Stimulated activated CD4-positive, alpha-beta T cell treated with anti-CD3 and anti-CD28 coated beads, Interleukin-4, amount 100 ng/mL, for 1 hour (primary cell): ENCODE measurements at places on chromosomes 5 and 9.

DNA sequence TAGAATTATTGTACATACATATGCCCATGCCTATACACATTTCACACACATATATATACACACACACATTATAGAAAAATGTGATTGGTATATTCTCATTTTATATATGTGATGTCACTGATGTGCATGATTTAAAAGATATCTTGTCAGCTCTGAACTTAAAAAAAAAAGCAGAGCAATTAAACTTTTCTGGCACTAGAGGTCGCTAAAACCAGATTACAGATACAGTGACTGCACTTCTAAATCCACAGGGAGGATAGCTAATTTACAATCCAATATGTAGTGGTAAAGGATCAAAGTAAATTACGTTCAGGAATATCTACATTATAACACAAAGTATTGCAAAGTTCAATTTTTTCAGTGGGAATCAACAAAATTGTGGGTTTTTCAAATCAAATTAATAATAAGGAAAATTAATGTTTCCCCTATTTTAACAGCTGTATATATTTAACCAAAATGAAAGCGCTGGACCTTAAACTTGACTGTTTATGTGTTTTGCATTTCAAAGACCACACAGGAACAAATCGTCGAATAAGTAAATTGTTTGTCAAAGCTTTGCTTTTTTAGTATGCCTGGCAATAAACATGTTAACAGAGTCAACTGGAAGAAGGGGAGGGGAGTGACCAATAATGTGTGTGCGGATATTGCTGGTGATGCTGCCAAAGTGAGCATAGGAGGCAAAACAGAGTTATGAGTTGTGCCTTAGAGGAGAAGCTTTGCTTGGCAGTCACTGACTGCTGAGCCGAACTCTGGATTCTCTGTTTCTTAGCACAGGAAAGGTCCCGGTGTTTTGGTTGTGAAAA lies 1201.4 kb upstream of the C9orf72 start:
- no peak for DNase-seq

GRCh38 chr5:68529581-68529980 lies 314.0 kb downstream of the PIK3R1 start:
- DNase-seq: no peak

DNA sequence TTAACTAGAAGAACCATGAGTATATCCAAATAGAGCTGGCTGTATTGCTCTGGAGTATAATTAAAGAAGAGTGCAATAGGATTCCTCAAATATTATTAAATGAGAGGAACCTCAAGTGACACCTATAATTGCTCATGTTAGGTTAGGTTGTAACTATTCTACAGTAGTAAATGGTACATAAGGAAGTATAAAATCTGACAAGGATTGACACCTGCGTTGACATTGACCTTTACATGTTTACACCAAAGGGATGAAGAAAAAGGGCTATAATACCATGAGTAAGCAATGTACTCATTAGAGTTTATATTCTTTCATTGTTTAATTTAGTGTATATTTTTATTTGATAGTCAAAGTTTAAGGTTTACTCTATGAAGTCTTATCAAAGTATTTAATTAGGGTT lies 48.9 kb downstream of the SLC12A2 start:
- DNase-seq: no peak

DNA sequence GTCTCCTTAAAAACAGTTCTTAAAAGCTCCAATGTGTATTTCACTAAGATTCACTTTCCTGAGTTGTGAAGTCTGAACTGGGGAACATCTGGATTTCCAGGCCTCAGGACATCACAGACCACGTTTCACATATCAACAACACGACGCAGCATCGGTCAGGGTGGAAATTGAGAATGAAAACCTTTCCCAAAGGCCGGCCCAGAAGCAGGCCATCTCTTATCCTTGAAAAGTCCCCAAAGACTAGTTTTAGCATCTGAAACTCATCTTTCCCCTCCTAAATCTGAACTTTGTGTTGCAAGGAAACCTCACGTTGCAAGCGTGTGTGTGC lies 96.4 kb upstream of the COL5A1 start:
- no peak for DNase-seq

GRCh38 chr5:170451747-170452365 lies 52.0 kb upstream of the KCNIP1 start:
- DNase-seq: no peak

- DNase-seq: no peak
These were observed 192.1 kb downstream of the SPATA31D1 start for GRCh38 chr9:82180711-82181110.

DNA sequence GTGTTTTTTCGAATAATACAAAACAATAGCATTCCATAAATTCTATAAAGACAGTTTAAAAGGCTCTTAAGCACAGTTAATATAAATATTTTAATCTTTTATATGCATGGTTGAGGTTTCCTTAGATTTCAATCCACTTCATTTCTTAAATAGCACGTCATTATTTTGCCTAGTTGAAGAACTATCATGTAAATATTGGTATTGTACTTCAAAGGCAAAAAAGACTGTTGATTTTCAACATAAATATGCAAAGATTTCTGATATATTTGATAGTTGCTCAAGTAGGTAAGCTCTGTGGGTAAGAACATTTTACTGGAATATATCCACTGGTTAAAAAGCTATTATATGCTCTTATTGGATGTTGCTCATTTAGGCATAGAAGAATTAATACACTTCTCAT lies 458.6 kb downstream of the NR2F1-AS1 start:
- no peak for DNase-seq

- DNase-seq: no peak
These were observed 1522.9 kb upstream of the WWC1 start for GRCh38 chr5:166768536-166768935.

- peak; percentile 31 for DNase-seq
These were observed 3.9 kb upstream of the GNAQ start for GRCh38 chr9:78035383-78035993.

DNA sequence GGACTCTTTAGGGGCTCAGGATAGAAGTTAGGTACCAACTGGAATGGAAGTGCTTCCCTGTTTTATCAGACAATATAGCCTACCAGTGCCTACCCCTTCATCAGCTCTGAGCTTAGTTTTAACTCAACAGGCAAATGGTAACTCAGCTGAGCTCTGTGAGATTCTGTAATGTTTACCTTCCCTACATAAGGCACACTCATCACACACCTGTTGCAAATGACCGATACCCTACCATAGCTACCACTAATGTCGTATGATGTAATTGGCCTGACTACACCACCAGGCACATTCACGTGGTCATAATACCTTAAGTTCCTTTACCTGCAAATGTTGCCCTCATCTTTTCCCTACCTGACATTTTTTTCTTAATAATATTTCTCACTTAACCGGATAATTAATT lies 254.8 kb downstream of the ADGRV1 start:
- no peak for DNase-seq

GRCh38 chr5:9878206-9878605 lies 248.1 kb upstream of the TAS2R1 start:
- DNase-seq: no peak

GRCh38 chr5:128477944-128478343 lies 60.1 kb downstream of the FBN2 start:
- no peak for DNase-seq

DNA sequence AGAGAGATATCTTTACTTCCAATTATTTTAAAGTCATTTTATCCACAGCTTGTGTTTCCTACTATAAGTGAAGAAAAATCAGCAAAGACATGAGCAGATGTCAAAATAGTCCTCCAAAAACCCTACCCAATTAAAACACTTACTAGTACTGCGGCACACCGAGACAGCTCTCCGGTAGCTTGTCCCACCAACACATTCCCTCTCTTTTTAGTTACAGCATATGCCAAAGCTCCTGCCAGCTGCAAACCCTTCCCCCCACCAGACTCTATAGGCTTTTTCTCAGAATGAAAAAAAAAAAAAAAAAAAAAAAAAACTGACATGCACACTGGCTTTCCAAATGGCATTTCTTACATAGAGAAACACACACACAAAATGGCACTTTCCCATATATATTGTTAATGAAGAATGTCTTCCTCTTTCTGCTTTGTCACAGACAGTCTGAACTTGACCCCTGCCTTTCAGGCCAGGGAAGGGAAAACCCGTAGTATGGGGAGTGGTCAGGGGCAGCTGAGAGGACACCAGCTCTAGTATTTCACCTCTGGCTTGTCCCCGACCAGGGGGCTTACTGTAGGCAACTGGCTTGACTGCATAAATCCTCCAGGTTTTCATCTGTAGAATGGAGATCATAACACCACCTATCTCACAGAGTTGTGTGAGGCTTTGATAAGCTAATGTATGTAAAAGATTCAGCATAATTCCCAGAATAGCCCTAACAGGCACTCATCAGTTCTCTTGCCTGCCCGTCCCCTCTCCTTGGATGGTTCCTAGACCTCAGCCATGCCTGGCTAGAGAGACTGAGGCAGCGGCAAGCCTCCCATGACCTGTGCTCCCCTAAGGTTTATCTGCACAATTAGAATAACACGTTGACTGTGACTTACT lies 233.6 kb downstream of the CRB2 start:
- no peak for DNase-seq

GRCh38 chr5:177440211-177440989 lies 6.2 kb upstream of the PRR7 start:
- DNase-seq: peak; percentile 55
